ENCODE measurements at places on chromosomes 3 and 15.

DNA sequence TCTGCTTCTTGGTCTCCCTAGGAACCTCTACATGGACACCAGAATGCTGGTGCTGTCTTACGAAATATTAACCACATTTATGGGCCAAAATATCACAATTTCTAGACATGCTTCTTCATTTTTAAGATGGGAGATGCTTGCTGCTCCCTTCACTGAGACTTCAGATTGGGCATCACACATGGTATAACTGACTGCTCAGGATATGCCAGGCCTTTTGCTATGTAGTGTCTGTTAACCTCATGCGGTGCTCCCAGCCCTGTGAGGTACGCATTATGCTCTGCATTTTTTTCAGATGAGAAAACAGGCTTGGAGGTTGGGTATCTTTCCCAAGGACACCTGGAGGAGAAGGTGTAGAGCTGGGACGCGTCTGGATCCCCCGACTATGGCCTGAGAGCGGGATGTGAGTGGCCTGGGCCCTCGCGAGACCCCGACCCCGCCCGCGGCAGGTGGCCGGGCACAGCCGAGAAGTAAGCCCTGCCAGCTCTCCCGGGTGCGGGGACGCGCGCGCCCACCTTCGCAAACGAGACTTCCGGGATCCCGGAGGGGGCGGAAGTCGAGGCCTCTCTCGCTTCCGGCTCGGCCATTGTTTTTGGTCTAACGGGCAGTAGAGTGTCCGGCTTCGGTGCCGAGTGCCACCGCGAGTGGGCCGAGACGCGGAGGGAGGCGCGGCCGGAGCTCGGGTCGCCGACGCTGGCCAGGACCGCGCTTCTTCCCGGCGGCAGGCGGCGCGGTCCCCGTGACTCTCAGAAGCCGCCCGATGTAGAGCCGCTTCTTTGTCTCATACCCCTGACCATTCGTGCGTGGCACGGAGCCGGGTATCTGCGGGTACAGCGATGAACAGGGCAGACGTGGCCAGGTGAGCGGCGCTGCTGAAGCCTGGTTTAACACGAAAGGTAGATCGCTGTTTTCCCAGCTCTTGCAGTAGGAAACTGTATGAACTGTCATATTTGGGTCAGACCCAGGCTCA lies at the start of gene ZKSCAN7:
ZKSCAN7 (plus strand) TSS at position 568 of the 967 bp plus-strand sequence. CDS start 1,855 bp downstream, outside the sequence.
- DNase-seq, result peak; percentile 84

DNA sequence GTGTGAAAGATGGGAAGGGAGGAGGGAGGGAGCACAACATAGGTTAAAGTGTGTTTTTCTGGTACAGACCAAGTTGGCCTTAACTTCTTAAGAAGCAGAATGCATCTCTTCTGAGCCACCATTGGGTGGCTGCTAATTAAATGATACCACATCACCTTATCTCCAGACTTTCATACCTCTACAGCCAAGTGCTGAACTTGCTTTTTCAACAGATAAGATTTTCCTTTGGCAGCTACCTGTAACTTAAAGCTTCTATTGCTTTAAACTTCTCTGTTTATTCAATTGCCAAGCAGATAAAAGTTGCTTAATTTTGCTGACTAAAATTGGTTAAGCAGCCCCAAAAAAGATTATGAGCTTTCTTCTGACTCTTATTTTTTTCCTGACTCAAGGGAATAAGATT lies 292.4 kb upstream of the SGO1 start:
- no peak for DNase-seq

DNA sequence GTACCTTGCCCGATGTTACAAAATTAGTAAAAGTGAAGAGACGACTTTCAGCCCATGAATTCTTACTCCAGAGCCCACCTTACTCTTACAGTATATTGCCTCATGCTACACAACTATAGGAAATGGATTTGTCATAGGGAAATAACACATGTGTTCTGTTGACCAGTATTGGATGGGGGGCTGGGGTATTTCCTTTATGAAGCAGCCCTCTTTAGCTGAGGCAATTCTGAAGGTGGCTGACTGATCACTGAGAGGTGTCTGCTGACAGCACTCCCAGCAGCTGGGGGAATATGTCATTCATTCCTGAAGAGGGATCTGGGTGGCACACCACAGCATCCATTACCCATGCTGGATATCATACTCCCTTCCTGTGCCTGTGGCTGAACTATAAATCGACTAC lies 6.4 kb upstream of the GOLM2 start:
- DNase-seq, result no peak

GRCh38 chr3:99586701-99587100 lies 51.7 kb upstream of the COL8A1 start:
- DNase-seq, result no peak

- no peak for DNase-seq
These were observed 341.7 kb upstream of the UBE2E2 start for GRCh38 chr3:22861426-22861825.

DNA sequence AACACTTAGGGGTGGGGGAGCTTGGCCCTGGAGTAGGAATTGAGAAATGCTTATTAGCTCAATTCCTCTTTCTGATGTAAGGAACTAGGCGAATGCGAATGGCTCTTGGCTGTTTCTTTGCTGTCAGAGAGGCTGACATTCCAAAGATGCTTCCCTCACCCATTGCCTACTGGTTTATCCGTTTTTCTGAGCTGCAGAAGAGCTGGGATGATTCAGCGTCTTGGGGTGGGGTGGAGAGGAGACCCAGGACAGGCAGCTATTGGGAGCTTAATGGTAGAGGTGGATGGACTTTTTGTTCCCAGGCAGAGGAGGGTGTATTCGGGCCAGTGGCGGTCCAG lies 9.8 kb downstream of the PLEKHO2 start:
- no peak for DNase-seq

GRCh38 chr15:73955326-73955725 lies 29.1 kb downstream of the LOXL1 start:
- no peak for DNase-seq

GRCh38 chr15:51619331-51620035 lies 3.1 kb downstream of the DMXL2 start:
- no peak for DNase-seq

GRCh38 chr15:100018191-100018590 lies 285.0 kb upstream of the LYSMD4 start:
- no peak for DNase-seq

DNA sequence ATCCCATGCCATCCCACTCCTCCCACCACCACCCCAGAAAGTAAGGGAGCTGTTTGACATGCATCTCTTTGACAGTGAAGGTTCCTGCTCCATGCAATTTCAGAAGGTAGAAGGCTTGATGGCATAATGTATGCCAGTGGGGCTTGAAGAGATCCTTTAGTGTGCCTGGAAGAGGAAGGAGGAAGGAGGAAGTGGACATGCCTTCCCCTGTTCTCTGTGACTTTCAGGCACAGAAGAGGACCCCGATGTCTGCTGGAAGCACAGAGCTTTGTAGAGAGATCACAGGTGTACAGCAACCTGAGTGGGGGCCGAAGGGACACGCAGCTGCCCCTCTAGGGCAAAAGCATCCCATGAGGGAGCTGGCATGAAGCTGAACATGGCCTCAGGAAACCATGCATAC lies 171.6 kb downstream of the CD47 start:
- DNase-seq, result no peak

GRCh38 chr15:37616215-37616614 lies 318.2 kb upstream of the TMCO5A start:
- DNase-seq, result no peak

DNA sequence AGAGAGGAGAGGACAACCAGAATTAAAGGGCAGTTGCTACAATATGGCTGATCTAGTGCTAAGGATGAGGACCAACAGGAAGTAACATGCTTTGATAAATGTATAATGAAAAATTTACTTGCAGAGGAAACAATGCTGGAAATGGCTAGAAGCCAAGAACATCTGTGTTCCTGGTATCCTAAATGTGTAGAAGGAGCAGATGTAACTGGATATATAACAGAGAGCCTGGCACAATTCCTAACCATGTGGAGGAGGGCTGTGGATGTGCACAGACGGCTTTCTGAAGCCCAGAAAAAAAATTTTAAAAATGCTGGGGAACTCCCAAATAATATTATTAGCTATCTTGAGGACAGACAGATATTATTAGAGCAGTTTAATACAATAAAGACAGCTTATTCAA lies 159.4 kb upstream of the GBE1 start:
- DNase-seq, result no peak

GRCh38 chr15:84595660-84596059 lies 5.1 kb upstream of the ZSCAN2 start:
- no peak for DNase-seq

DNA sequence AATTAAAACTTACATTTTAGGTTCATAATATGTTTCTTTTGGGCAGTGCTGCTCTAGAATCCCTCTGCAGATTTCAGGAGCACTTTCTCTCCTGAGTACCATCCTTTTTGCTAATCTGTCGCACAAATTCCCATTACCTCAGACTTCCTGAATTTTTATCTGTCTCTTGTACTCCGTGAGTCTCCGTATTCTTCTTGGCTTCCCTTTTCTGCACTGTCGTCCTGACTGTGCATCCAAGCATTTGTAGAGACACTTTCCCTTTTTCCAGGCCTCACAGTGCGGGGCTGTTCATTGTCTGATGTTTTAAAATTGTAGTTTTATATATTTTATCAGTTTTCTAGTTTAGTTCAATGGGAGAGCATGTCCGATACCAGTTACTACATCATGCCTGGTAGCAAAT lies 27.3 kb downstream of the MEF2A start:
- no peak for DNase-seq

DNA sequence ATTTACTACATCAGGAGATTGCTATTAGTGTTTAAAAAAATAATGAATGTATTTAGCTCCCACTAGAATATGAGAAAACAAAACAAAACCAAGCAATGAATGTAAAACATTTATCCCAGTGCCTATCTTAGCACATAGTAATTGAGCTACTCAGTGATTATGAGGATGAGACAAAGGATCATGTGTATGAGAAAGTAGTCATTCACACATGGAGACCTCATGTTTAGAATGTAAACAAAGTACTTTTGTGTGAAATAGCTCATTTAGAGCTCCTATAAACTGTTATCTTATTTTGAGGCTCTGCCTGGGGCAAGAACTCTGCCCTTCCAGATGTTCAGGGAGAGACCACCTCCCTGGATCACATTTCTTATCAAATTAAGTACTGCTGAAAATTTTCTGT lies 236.8 kb downstream of the LRRN1 start:
- DNase-seq, result no peak

- DNase-seq, result no peak
These were observed 524.6 kb upstream of the ARPP21 start for GRCh38 chr3:35114686-35115085.

DNA sequence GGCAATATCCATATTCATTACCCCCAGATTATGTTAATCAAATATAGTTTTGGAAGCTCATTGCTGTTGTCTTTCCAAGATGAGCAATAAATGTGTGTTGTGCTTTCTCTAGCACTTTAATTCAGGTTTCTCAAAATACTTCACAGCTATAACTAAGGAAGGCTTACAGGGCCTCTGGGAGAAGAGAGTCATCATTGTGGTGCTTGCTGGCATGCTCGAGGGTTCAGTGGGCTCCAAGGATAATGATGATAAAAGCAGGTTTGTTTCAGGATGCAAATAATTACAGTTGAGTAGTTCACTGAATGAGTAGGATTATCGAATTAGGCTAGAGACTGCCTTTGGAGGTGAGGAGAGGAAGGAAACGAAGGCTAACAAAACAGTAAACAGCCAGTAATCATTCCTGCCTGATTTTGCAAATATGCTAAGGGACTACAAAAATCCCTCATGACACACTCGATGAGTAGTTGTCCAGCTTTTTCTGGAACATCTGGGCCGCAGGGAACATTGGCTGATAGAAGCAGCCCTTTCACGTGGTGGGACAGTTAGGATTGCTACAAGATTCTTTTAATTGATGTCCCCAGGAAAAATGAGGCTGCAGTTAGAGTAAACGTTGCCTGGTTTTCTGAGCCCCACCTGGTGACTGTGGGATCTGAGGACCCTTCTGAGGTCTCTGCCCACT lies 54.1 kb downstream of the SLC7A14 start:
- DNase-seq, result no peak

DNA sequence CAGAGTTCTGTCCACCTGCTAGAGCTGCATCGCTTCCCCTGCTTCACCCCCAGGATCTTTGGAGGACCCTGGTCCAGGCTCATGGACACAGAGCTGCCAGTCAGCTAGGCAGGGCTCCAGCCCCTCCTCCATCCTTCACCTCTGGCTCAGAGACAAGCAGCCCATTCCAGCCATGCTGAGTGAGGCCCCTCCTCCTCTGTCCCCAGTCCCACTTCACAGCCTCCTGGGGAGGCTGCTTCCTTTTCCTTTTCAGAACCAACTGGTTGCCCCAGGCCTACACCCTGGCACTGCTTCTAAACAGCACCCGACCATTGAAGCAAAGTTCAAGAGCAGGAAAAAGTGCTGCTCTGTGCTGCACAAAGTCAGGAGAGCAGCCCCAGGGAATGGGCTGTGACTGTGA lies 22.2 kb downstream of the IQSEC1 start:
- no peak for DNase-seq

DNA sequence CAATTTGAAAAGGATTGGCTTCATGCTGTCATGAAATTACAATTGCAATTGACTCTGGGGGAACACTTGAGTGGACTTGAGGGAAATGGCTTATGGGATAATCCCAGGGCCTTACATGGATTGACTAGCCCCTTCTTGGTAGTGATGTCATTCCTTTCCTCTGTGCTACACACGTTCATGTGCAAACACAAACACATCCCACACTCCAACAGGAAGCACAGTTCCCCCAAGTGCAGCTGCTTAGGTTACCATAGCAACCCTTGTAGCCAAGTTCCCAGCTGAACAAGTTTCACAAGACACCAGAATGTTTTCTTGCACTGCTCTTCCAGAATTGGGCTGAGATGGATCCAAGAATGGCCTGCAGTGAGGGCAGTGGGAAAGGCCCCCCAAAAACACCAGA lies 217.0 kb downstream of the ZNF621 start:
- no peak for DNase-seq

DNA sequence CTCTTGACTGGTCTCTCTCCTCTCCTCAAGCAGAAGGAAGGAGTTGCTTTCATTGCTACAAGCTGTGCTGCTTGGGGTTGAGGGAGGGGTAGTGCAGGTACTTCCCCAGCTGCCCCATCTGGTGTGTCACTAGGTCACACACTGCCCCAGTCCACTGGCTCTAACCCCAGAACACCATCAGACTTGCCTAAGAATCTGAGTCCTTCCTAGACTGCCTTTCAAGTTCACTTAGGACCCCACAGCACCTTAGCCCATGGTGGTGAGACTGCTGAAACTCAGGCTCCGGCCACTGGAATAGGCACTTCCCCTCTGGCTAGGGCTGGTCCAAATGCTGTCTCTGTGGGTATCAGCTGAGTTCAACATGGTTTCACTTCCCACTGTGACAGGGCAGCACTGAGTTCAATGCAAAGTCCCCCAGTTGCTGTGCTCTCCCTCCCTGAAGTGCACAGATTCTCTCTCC lies 279.7 kb upstream of the GOLGA6L4 start:
- DNase-seq, result no peak

GRCh38 chr15:67061811-67062368 lies 3.5 kb upstream of the SMAD3 start:
- DNase-seq, result no peak

DNA sequence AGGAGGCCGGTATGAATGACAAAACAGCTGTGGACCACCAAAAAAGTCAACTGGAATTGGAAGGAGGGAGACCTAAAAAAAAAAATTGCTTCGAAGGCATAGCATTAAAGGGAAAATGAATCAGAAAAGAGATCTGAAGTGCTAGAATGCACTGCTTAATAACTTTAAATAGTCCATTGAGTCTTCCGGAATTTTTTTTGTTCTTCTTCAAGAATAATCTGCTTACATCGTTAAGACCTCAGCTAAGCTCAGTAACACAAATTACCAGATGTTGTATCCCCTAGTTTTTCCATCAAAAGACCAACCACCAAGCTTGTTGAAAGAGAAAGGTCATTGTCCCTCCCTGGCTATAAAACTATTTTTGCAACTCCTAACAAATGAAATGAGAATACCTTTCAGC lies 560.5 kb downstream of the NR2F2 start:
- DNase-seq, result no peak

Data from activated CD8-positive, alpha-beta memory T cell treated with anti-CD3 and anti-CD28 coated beads, Interleukin-2, amount 50 U/mL, for 48 hours (primary cell).